ENCODE measurements at places on chromosomes 1 and 21.

- DNase-seq, result no peak
These were observed 38.4 kb upstream of the SAMSN1 start for GRCh38 chr21:14584357-14585095.

DNA sequence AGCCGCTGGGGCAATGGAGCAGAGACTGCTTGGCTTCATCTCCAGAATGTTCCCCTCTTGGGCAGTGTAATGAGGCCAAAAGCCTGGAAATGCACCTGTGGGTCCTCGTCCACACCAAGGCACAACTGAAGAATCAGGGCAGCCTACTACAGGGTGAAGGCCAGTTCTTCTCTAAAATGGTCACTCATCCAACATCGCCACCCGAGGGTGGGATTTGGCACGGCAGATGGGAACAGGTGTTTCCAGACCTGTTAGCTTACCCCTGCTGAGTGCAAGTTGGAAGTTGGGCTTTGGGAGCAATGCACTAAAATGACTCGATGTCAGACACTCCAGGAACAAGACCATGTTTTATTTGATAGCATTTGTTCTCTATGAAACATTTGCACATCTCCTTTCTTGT lies 543.7 kb downstream of the NPHP4 start:
- no peak for DNase-seq

DNA sequence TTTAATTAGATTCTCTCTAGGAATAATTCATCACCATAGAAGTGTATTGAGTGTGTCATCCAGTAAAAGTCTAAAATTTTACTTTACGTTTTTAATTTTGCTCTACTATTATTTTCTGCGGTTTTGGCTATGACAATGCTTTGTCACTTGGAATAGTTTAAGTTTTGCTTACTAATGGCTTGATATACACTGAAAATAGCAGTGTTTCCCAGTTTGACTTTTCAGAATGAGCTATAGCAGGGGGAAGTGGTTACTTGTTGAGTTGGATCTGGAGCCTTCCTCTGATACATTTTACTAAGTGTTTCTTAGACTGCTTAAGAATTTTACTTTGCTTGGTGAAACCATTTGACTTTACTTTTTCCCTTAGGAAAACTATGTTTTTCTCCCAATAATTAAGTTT lies 5.0 kb downstream of the DNAJC16 start:
- DNase-seq, result no peak

GRCh38 chr1:71364236-71364635 lies 283.4 kb upstream of the ZRANB2 start:
- no peak for DNase-seq

DNA sequence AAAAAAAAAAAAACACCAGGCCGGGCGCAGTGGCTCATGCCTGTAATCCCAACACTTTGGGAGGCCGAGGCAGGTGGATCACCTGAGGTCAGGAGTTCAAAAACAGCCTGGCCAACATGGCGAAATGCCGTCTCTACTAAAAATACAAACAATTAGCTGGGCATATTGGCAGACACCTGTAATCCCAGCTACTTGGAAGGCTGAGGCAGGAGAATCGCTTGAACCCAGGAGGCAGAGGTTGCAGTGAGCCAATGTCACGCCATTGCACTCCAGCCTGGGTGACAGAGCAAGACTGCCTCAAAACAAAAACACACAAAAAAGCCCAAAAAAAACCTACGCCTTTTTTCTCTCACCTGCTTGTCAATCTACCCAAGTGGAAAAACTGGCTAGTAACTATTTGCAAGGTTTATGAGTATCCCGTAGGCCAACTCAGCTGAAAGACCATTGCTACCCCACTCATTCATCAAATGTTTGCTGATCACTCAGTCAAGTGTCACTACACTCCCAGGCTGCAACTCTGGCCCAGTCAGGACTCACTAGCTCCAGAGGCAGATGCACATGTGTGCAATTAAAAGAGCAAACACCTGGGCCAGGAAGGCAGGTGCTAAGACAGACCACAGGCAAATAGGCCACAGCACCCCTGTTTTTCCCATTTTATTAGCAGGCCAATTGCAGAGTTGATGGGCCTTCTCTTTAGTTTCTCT lies 2.0 kb downstream of the CSRP1 start:
- DNase-seq, result no peak

- no peak for DNase-seq
These were observed 175.3 kb downstream of the PLPP3 start for GRCh38 chr1:56404066-56404465.

GRCh38 chr1:8257621-8258020 lies 60.3 kb upstream of the SLC45A1 start:
- no peak for DNase-seq

DNA sequence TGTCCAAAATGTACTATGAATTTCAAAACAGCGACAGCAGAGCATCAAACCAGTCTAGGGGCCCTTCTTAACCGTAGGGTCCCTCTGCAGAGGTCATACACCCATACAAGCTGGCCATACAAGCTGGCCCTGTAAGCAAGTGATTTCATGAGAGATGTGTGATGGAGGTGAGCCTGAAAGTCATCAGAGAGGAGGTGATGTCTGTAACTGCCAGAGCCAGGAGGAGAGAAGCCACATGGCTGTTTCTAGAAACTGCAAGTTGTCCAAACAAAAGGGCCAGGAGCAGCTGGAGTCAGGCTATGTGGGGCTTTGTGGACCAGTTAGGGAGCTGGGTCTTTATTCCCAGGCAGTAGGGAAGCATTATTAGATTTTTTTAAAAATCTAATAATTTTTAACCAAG lies 14.8 kb upstream of the SERINC2 start:
- no peak for DNase-seq

DNA sequence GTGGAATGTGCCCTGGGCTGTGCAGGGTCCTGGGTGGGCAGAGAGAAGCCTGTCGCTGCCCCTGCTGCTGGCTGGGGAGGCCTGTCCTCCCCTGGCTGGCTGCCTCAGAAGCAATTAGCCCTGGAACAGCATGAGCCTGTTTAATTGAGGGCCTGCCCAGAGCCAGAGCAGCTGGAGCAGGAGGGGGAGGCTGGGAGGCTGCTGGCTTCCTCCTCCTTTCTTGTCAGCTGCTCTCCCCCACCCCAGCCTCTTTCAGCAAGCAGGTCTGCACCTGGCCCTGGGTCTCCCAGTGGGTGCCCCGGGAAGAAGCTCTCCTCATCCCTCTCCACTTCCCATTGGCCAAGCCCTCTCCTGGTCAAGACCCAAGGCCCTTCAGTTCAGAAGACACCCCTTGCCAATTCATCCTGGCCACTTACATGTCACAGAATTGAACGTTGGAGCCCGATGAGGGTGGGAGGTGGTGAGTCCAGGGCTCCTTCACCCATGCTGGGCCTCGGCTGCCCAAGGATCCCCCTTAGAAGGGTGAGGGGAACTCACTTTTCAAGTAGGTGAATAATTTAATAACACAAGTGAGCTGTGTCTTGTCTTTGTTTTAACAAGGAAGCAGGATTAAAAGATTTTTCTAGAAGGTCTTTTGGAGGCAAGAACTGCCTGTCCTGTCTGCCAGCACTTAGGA lies 13.2 kb downstream of the AMPD2 start:
- DNase-seq, result peak; percentile 2

GRCh38 chr21:44800971-44801467 lies 601 bp downstream of the UBE2G2 start:
- no peak for DNase-seq

DNA sequence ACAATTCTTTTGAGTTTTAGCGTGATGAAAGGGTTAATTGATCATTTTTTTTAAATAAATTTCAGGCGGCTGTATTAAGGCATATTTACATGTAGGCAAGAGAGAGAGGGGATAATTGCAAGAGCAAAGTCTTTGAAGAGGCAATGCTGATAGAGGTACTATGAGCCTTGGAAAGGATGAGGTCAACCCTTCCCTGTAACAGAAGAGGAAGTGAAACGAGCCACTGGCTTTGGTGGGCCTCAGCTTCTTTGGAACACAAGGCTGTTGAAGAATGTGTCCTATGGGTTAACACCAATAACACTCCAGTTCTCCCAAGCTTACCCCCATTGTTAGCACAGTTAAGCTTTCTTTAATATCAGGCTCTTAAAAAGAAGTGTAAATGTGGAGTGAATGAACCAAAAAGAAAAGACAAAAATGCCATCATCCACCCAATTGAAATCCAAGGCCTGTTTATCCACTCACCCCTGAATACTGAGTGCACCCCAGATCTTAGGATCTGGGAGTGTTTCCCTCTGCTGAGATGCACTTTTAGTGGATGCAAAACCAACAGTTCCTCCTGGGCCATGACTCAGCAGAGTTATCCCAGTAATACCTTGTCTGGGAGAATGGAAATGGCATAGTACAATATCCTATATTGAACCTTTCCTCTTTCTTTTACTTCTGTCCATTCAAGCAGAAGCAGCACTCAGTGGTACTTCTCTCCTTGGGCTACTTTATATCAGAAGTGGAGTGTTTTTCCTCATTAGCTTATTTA lies 216.4 kb downstream of the SLC44A5 start:
- DNase-seq, result no peak

GRCh38 chr1:211698161-211699026 lies 23.0 kb upstream of the NEK2 start:
- peak; percentile 95 for DNase-seq

GRCh38 chr1:160863061-160863773 lies 530 bp upstream of the CD244 start:
- no peak for DNase-seq

DNA sequence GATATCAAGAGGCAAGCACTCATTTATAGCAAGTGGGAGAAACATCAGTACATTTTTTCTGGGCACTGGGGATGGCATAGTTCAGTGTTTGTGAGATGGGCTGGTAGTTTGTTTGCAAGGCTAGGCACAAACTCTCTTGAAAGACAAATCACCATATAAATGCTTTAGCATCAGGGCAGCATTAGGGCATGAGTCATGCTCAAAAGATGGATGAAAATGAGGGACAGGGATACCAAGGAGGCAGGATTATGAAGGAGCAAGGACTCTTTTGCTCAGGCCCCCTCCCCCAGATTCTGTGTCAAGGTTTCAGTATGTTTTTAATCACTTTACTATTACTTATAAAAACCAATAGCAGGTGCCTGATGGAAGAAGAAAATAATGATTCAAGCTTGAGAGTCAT lies 43.9 kb upstream of the CAMK1G start:
- DNase-seq, result no peak

- no peak for DNase-seq
These were observed 82.9 kb downstream of the CENPF start for GRCh38 chr1:214685906-214686305.

- no peak for DNase-seq
These were observed 35.0 kb downstream of the ACKR1 start for GRCh38 chr1:159239551-159240220.

DNA sequence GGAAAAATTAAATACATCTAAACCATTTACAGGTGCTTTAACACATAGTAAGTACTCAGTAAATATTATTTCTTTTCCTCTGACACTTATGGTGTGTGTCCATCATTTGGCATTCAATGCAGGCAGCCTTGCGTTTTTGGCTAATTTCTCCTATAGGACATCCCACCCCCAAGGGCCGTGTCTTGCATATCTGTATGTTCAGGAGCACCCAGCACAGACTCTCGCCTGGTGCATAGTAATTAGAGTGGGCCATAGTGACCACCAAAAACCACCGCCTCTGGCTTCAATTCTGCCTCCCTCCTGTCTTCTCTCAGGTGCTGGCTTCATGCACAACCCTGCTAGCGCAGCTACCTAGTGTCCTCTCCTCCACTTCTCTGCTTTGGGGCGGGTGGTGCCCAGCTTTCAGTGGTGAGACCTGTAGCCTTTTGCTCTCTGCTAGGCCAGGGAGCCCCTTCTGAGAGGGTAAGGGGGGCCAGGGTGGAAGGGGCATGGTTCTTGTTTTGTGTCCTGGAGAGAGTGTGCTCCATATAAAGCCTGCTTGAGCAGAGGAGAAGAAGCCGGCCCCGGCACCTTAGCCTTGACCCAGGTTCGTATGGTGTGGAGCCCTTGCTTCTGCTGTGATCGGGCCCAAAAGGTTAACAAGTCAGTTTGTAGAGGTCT lies 33.4 kb downstream of the BATF3 start:
- no peak for DNase-seq

DNA sequence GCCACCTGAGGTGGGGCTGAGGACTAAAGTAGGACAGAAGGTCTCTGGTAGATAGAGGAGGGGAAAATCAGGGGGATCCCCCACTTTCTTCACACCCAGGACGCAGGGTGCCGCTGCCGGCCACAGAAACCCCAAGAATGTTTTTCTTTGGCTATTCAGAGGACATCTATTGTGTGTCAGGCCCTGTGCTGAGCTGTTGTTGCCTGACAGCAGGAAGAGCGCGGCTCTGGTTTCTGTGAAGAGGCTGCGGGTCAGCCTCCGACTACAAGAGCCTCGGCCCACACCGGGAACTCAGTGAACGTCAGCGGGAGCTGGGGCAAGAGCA lies 407 bp upstream of the PIGV start:
- peak; percentile 70 for DNase-seq

GRCh38 chr1:152884085-152884484 lies 6.0 kb downstream of the SMCP start:
- DNase-seq, result no peak

DNA sequence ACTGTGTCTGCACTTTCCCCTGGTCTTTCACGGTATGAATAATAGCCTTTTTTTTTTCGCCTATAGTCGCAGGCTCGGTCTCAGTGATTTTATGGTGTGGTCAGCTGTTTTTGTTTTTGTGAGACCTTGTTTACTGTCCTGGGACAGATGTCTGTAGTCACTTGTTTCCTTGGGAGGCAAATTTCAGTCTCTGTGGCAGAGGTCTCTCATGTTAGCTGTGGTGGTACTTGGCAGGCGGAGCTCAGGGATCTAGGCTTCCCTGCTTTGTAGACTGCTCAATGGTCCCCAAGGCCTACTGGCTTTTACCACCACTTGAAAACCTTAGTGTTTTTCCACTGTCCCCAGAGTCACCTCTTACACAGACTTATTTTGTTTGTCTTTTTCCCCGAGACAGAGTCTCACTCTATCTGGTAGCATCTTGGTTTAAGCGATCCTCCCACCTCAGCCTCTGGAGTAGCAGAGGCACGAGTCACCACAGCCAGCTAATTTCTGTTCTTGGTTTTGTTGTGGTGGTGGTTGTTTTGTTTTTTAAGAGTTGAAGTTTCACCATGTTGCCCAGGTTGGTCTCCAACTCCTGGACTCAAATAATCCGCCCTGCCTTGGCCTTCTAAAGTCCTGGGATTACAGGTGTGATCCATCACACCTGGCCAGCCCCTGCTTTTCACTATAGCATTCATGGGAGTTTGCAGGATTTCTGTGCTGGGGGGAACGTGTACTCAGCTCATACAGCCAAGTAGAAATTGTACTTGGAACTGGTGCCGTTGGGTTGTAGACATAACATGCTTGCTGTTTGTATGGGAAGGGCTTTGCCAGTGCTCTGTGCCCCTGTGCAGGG lies 10.3 kb downstream of the RNU1-2 start:
- no peak for DNase-seq

- DNase-seq, result no peak
These were observed 9.1 kb downstream of the ABCA4 start for GRCh38 chr1:94111879-94112278.

DNA sequence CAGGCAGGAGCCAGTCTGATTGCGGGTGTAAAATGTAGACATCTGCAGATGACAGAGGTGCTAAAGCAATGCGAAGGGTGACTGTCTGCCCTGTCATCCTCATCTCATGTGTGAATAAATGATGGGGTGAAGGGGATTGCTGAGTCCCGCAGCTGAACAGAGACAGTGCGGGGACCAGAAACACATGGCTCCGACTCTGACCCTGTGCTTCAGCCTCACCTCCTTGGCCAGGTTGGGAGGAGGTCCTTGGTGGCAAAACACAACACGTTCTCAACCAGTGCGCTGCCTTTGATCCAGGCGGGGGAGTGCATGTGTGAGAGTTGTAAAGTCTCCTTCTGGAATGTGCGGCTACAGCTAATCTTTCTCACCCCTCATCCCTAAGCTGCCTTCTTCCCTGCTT lies 32.0 kb upstream of the TTC22 start:
- no peak for DNase-seq

Measured in activated naive CD4-positive, alpha-beta T cell treated with anti-CD3 and anti-CD28 coated beads, Interleukin-2, amount 50 U/mL, for 72 hours (primary cell).